ENCODE measurements at places on chromosomes 11 and 22.

DNA sequence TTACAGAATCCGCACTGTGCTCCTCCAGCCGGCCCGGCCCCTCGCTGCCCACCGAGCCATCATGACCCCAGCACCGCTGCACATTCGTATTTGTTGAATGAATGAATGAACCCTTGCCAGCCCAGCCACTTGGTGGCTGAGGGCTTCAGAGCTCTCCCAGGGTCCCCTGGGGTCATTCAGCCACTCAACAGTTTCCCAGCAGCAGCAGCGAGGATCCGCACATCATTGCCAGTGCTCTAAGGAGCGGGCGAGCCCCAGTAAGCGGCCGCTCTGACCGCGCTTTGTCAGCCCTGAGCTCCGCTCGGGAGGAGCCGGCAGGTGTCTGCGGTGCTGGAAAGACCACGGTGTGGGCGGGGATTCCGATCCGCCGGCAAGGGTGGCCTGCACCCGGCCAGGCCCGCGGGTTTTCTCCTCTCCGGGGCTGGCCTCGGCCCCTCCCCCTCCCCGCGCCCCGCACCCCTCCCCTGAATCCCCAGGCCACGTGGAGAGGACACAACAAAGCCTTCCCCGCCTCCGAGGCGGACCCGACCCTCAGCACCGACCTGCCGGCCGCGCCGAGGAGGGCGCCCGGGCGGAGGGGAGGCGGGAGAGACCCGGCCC, 563 bp downstream of the BID start:
- DNase-seq, result no peak

- DNase-seq, result peak; percentile 95
These were observed 50.3 kb downstream of the TEAD1 start for GRCh38 chr11:12724301-12725054.

DNA sequence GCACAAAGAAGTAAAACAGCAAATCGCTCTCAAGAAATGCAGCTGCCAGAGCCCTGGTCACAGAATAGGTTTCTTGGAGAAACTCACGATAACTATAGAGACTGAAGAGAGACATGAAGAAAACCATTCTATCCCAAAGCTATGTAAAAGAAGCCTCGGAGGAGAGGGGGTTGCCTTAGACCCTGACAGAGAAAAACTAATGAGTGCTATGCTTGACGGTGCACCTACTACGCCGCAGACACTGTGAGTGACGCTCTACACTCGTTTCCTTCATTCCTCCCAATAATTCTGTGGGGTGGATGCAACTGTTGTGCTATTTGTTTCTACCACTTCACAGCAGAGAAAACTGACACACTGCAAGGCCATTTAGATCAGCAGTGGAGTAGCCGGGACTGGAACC, 121.8 kb downstream of the ETS1 start:
- DNase-seq, result no peak

GRCh38 chr22:30717952-30718351, 23.3 kb downstream of the OSBP2 start:
- no peak for DNase-seq

GRCh38 chr11:43268786-43269185, 43.0 kb upstream of the API5 start:
- DNase-seq, result no peak

DNA sequence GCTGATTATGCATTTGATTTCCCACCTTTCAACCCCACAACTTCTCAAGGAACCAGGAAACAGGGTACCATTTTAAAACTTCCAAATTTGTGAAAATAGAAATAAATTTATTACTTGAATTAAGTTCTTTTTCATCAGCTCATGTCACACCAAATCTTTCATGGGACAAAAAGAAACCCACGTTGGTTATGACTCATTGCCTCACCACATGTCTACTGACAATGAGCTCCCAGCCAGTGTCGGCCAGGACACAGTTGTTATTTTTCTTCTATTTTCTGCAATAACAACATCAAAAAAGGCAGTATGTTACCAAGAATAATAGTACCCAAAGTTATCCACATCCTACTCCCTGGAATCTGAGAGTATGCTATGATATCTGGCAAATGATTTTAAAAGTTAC, 17.3 kb downstream of the MS4A6A start:
- no peak for DNase-seq

DNA sequence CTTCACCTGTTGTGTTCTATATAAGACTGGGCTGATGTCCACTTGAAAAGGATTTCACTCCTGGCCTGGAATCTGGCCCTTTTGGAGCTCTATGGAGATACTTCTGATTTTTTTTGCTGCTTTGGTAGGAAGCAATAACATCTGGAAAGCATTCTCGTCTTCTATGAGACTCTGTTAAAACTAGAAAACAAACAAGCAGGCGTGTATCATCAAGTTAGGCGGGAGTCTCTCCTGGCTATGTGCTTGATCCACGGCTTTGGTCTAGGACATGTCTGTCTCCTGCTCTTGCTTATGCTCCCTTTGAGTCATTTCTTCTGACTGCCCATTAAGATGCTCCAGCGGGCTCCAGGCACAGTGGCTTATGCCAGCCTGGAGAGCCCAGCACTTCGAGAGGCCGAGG, 121.4 kb upstream of the TTC12 start:
- DNase-seq, result no peak

- DNase-seq, result no peak
These were observed 11.7 kb downstream of the RASD2 start for GRCh38 chr22:35552196-35552842.
